Stimulated activated CD4-positive, alpha-beta T cell treated with anti-CD3 and anti-CD28 coated beads, Interleukin-15, amount 100 ng/mL, for 1 hour (primary cell): ENCODE measurements at places on chromosomes 4 and X.

- DNase-seq = no peak
Observed at GRCh38 chr4:27835851-27836250, 975.2 kb downstream of the STIM2 start.

GRCh38 chrX:23840674-23841073 lies 57.7 kb downstream of the SAT1 start:
- no peak for DNase-seq

DNA sequence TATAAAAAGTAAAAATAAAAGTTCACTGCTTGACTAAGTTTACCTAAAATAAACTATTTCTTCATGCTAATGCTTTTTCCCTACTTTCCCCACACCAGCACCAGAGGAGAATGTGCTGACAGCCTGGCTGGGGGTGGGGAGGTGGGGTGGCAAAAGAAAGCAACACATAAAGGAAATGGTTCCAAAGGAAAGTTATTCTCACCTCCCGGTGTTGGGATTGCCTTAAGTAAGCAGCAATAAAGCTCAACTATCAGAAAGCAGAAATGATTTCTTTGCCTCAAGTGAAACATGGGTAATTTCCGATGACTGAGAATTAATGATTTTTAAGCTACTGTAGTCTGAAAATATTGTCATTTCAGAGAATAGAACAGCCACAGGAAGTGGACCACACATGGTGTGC lies 84.5 kb upstream of the DKK2 start:
- DNase-seq = no peak

- DNase-seq = no peak
Observed at GRCh38 chr4:100945789-100946188, 401.5 kb downstream of the PPP3CA start.

DNA sequence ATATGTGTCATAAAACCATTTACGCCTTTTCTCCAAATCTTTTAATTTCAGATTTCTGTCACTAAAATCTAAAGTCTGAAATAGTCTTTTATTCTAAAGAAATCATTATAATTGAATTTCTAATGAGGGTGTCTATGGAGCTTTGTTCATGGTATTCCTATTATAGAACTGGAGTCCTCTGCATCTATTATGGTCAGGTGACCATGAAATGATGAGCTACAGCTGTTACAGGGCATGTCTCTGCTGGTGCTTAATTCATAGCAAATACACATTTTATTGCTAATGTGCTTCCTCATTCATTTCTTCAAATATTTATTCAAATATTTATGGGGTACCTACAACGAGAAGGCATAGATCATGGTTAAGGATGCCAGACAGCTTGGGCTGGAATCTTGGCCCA lies 126.1 kb downstream of the NAA11 start:
- DNase-seq = no peak

- DNase-seq = no peak
Observed at GRCh38 chr4:114494246-114494803, 104.3 kb upstream of the UGT8 start.

- DNase-seq = no peak
Observed at GRCh38 chr4:145319751-145320150, 139.4 kb upstream of the OTUD4 start.

- DNase-seq = no peak
Observed at GRCh38 chrX:51608766-51609165, 9.9 kb downstream of the CENPVL3 start.

GRCh38 chrX:150184491-150184890 lies 178.6 kb upstream of the MAMLD1 start:
- no peak for DNase-seq
